NCI-H748 treated with DMSO at 0.1 percent for 48 hours (cell line): ENCODE measurements at places on chromosomes 6 and 20.

GRCh38 chr6:38504996-38505395, 134.7 kb downstream of the BTBD9 start:
- DNase-seq, result no peak

DNA sequence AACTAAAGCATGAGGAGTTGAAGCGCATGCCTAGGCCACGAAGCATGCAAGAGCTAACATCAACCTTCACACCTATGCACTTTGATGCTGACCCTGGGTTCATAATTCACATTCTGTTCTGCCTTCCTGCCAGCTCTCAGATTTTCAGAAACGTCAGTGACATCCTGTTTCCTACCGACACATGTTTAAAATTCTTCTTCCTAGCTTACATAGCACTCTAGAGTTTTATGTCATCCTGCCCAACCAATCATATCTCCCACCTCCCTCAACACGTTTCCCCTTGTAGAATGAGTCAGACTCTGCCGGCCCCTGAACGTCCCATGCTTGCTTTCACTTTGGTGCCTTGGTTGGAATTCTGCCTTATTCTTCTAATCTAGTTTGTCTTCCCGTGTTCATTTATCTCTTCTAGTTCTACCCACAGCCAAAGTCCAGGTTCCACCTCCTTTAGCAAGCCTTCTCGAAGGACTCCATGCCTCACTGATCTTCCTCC, 97.2 kb upstream of the MAP7 start:
- DNase-seq, result no peak

GRCh38 chr6:46134216-46134615, 4.4 kb downstream of the ENPP4 start:
- DNase-seq, result no peak

- no peak for DNase-seq
These were observed 55.4 kb downstream of the MRPL14 start for GRCh38 chr6:44071670-44072451.

GRCh38 chr6:116010790-116011401, 49.8 kb downstream of the FRK start:
- peak; percentile 54 for DNase-seq

- no peak for DNase-seq
These were observed 515.1 kb upstream of the SOX4 start for GRCh38 chr6:21078497-21078896.

GRCh38 chr20:57898332-57898731, 188.5 kb upstream of the PMEPA1 start:
- no peak for DNase-seq

- peak; percentile 39 for DNase-seq
These were observed 81.3 kb upstream of the CCDC28A start for GRCh38 chr6:138692058-138692977.
